Stimulated activated CD4-positive, alpha-beta T cell treated with anti-CD3 and anti-CD28 coated beads, TNF-alpha, amount 100 ng/mL, for 24 hours (primary cell): ENCODE measurements at places on chromosomes 12 and 14.

GRCh38 chr14:77097006-77097699 is 905 bp upstream of the CIPC start:
- no peak for DNase-seq

GRCh38 chr14:93072659-93073357 is 42.9 kb downstream of the ITPK1 start:
- DNase-seq, result no peak

- no peak for DNase-seq
Observed at GRCh38 chr14:30796707-30797106, 77.7 kb upstream of the COCH start.

DNA sequence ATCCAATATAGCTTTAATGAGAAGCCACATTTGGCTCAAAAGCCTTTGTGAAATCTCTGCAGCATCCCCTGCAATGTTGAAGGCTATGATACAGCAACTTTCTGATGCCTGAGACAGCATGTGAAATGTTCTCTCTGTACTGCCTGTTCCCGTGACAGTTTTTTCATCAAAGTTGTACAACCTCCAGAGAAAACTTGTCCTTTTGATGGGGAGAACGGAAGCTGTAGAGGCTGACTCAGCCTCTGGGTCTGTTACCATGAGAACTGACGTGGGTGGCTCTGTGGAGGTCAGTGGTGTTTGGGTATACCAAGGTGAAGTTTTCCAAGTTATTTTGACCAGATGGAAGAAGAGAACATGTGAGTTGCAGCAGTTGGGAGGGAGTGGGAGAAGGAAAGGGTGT is 17.0 kb downstream of the SLC4A8 start:
- DNase-seq, result no peak

GRCh38 chr14:72033365-72033764 is 101.1 kb downstream of the RGS6 start:
- no peak for DNase-seq

DNA sequence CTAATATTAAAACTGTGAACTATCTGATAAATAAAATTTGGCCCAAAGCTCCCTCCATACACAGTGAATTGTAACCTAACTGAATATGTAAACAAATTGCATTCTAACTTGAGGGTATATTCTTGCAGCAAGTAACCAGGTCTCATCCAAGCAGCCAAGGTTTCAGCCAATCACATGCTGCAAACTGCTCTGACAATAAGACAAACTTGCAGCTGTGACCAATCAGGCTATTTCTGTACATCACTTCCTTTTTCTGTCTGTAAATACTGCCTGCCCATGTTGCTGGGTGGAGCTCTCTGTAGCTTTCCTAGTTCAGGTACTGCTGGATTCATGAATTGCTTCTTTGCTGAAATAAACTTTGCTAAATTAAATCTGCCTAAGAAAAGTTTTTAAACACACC is 499.0 kb downstream of the GALC start:
- DNase-seq, result no peak

GRCh38 chr14:105602799-105603793 is 76.7 kb downstream of the TMEM121 start:
- no peak for DNase-seq

GRCh38 chr12:47234576-47235141 is 154.9 kb upstream of the AMIGO2 start:
- no peak for DNase-seq

GRCh38 chr12:81077686-81078441 is at the start of gene ACSS3:
TSS of gene ACSS3 (plus strand) at chr12:81078079. CDS start at chr12:81078121, 42 bp downstream.
- no peak for DNase-seq

- DNase-seq, result no peak
Observed at GRCh38 chr12:124357616-124358015, 62.7 kb downstream of the RFLNA start.

DNA sequence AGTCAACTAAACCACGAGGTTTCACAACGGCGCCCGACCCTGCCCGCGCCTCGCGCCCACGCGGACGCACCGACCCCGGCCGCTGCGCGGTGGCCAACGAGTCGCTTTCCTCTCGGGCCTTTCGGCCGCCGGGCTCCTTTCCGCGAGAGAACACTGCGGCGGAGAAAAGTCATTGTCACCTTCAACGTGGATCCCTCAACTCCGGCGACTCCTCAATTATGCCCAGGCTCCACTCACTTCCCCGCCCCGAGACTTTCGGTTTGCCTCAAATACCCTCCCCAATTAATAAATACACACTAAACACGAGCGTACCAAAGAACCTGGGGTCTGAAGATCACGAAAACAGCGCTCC is 450 bp downstream of the SINHCAF start:
- DNase-seq, result peak; percentile 28

GRCh38 chr14:70622111-70622712 is 19.5 kb upstream of the TTC9 start:
- peak; percentile 29 for DNase-seq

DNA sequence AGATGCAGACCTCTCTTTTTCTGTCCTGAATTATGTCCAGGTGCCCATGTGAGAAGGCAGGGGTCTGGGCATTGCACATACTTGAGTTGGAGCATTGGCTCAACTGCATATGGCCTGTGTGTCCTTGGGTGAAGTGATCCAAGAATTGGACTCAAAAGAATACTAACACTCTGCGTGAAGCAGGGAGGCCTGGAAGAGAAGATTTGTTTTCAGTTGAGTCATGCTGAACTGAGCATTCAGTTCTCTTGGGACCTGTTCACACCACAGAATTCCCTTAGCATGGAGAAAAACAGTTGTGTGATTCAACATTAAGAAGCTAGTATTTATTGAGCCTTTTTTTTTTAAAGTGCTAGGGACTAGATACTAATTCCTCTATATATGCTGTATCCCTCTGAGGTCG is 164.7 kb upstream of the TBX3 start:
- no peak for DNase-seq

- no peak for DNase-seq
Observed at GRCh38 chr14:23141706-23142444, 22.8 kb upstream of the CEBPE start.

GRCh38 chr14:91968280-91968679 is 20.8 kb upstream of the FBLN5 start:
- DNase-seq, result peak; percentile 21

DNA sequence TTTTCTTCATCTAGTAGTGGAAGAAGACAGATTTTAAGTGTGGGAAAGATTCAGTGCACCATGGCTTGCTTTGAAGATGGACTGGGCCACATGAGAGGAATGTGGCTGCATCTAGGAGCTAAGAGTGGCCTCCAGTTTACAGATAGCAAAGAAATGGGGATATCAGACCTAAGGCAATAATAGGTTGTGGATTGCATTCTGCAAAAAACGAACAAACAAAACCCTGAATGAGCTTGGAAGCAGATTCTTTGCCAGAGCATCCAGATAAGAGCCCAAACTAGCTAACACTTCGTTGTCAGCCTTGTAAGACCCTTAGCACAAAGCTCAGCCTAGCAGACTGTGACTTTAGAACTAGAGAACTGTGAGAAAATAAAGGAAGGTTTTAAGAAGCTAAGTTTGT is 9.6 kb downstream of the ATXN7L3B start:
- no peak for DNase-seq

DNA sequence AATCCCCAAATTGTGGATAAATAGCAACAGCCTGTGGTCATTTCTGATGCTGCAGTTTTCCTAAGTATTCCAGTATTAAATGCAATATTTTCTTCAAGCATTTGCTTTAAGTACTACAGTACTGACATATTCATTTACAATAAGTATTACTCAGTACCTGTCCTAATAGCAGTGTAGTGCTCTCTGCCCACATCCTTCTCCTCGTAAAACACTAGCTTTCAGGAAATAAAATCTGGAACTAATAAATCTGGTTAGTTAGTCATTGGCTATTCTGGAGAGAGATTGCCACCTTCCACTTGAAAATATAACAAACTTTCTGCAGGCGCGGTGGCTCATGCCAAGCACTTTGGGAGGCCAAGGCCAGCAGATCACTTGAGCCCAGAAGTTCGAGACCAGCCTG is 441.5 kb downstream of the PRKD1 start:
- DNase-seq, result no peak

GRCh38 chr14:91277546-91278382 is 33.3 kb upstream of the GPR68 start:
- no peak for DNase-seq

DNA sequence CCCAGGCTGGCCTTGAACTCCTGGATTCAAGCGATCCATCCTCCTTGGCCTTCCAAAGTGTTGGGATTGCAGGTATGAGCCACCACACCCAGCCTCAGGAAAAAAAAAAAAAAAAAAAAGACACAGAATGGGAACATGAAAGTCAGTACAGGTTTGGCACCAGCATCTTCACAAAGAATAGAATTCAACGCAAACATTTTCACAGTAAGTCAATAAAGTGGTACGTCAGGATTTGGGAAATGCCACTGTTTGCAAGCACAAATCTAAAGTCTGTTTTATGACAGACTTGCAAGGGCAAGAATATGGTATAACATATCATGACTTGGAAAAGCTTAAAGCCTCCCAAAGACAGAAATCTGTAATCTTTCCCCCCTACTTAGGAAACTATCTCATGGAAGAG is 34.9 kb upstream of the WDR89 start:
- DNase-seq, result no peak

DNA sequence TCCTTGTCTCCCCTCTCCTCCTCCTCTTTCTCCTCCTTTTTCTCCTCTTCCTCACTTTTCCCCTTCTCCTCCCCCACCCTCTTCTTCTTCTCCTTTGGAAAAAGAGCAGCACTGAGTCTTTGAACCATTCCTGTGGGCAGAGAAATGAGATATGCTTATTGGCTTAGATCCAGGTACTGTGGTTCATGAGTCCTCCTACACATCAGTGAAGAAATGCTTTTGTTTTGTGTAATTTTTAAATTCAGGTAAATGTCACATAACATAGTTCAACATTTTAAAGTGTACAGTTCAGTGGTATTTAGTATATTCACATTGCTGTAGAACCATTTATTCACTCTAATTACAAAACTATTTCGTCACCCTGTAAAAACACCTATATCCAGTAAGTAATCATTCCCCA is 402.1 kb downstream of the AACS start:
- DNase-seq, result no peak

GRCh38 chr12:106428384-106428783 is 70.8 kb downstream of the POLR3B start:
- DNase-seq, result no peak

GRCh38 chr14:99980299-99980698 is 84.9 kb upstream of the EVL start:
- no peak for DNase-seq

DNA sequence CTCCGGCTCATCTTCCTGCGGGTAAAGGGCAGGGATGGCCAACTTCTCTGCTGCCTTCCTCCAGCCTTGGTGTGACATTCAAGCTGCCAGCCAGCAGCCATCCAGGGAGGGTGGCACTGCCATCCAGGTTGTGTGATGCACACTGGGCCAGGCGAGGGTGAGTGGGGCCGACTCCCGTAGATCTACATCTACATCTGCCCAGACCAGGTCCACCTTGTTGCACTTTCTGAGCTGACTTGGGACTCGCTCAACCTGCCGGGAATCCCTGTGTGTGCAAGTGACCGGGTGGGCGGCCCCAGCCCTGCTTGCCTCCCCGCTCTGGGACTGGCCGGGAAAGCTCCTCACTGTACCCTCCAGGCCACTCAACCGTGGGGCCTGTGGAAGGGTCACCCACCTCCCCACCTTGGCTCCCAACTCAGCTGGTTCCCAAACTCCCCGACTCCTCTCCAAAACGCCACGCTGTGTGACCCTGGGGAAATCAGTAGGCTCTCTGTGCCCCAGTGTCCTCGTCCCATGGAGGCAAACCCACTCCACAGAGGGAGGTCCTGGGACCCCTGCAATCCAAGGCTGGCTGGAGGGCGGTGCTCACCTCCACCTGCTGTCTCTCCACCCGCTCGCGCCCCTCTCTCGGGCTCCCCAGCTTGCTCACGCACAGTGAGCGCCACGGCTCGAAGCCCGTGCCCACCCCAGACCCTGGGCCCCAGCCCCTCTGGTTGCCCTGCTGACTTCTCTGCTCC is 14.7 kb downstream of the JAG2 start:
- DNase-seq, result no peak
